ENCODE measurements at places on chromosomes 16 and 17.

DNA sequence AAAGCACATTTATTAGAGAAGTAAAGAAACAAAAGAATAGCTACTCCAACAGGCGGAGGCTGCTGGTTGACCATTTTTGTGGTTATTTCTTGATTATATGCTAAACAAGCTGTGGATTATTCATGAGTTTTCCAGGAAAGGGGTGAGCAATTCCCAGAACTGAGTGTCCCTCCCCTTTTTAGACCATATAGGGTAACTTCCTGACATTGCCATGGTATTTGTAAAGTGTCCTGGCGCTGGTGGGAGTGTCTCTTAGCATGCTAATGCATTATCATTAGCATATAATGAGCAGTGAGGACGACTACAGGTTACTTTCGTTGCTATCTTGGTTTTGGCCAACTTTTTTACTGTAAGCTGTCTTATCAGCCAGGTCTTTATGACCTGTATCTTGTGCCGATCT lies 12.2 kb upstream of the HS3ST4 start:
- DNase-seq = no peak

GRCh38 chr17:68693466-68693865 lies 92.3 kb upstream of the FAM20A start:
- DNase-seq = no peak

DNA sequence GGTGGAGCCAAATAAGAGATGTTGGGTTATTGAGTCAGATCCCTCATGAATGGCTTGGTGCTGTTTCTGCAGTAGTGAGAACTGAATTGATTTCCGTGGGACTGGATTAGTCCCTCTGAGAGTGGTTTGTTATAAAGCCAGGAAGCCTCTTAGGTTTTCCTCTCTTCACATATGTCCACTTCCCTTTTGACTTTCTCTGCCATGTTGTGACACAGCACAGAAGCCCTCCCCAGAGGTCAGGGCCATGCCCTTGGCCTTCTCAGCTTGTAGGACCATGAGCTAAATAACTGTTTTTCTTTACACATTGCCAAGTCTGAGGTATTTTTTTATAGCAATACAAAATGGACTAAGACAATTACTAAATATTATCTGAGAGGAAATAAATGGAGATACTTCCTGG lies 10.3 kb upstream of the HAPSTR1 start:
- no peak for DNase-seq

GRCh38 chr17:1920948-1921351 lies 91.1 kb downstream of the RPA1 start:
- DNase-seq = no peak

GRCh38 chr16:82773018-82773417 lies 146.2 kb downstream of the CDH13 start:
- DNase-seq = no peak

Data from activated CD4-positive, alpha-beta T cell treated with anti-CD3 and anti-CD28 coated beads, Interleukin-2, amount 50 U/mL, for 1 hour (primary cell).